NCI-H2171 (cell line): ENCODE measurements at places on chromosomes 13 and 19.

DNA sequence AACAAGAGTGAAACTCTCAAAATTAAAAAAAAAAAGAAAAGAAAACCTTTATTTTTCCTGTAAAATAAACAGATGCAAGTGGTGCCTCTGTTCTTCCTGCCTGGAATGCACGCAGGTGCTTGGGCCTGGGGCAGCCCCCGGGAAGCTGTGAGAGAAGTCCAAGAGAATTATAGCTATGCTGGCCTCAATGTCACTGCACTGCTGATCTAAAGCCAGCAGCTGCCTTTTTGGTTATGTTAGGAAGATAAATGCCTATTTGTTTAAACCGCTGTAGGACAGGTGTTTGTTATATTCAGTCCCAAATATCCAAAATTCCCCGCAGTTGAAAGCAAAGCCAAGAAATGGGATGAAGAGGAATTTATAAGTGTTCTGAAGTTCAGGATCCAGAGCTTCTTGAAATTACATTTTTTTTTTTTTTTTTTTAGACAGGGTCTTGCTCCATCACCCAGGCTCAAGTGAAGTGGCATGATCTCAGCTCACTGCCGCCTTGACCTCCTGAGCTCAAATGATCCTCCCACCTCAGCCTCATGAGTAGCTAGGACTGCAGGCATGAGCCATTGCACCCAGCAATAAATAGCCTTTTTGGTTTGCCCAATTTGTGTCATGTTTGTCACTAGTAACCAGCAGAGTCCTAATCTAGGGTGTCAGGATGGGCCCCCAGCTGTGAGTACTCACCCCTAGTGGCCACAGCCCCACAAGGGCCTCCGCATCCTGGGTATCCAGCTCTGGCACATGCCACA, 2.2 kb downstream of the RINL start:
- no peak for DNase-seq

DNA sequence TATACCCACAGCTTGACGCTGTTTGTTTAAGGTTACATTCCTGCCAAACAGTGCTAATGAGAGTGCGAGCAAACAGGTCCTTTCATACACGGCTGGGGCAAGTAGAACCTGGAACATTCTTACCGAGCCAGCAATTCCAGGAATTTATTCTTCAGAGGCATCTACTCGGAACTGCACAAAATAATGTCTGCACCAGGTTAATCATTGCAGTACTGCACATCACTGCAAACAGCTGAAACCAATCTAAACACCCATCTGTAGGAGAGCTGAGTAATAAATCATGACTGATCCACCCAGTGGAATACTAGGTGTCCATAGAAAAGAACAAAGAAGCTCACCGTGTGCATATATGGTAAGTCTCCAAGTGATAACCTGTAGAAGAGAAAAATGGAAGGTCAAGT, 1.2 kb upstream of the ZNF579 start:
- DNase-seq: no peak

GRCh38 chr19:5705552-5705951, 14.4 kb downstream of the LONP1 start:
- no peak for DNase-seq

DNA sequence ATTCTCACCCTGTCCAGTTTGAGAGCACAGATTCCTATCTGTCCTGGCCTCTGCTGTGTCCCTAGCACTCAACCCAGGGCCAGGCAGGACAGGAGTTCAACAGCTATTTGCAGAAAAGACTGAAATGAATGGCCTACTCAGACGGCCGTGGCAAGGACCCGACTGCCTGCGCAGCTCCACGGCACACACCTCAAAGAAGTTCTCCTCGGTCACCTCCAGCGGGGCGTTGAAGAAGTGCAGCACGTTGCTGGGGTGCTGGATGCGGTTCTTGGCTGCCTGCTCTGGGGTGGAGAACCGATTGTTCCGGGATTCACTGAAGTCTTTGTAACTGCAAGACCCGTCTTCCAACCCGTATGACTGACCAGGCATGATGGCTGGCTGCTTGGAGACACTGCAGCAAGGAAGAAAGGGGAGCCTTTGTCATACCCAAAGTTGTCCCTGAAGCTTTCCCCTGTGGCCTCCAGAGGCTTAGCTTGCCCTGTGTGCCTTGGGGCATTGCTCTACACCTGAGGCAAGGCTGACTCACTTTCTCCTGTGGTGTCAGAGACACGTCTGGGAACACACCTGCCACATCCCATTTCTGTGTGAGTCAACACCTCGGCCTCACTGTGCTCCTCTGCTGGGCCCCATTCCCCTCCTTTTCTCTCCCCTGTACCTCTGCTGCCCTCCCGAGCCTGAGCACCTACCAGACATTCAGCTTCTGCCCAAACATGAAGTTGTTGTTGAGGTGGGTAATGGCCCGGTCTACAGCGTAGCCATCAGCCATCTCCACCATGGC, 6.8 kb upstream of the ECH1 start:
- DNase-seq: no peak

GRCh38 chr19:5155586-5156210, 184.9 kb downstream of the PTPRS start:
- peak; percentile 51 for DNase-seq

DNA sequence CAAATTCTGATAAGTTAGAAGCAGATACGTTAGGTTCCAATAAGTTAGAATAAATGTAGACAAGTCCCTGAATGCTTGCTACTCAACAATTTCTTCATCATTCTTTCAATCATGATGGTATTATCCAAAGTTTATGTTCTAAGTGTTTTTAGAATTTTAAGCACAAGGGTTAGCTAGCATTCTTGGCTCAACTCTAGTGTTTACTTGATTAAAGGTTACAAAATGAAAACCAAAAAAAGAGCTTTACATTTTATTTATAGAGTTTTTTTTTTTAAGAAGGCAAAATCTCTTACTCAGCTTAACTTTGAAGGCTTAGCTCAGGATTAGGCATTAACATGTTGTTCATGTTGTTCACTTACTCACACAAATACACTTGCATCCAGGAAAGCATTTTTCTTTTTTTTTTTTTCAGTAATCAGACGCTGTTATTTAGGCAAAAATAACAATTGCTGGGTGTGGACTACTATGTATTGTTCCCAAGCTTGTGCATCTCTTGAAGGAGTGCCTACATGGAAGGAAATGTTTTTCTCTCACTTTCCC, 420.6 kb downstream of the DCT start:
- no peak for DNase-seq

DNA sequence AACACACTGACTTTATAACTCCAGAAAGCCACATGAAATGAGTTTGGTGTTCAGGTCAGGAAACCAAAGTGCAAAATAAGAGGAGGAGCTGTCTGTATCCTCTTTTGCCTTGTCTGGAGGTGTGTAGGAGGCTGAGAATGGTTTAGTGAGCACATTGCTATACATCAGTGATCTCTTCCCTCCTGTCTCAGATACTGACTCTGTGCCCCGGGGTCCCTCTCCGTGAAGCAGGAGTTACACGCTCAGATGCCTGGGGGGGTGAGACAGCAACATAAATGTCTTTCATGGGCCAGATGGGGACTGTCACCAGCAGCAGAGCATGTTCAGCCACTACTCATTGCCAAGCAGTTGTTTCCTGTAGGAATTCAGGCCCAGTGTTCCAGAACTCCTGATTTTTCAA, 285.4 kb downstream of the ATP8A2 start:
- no peak for DNase-seq

DNA sequence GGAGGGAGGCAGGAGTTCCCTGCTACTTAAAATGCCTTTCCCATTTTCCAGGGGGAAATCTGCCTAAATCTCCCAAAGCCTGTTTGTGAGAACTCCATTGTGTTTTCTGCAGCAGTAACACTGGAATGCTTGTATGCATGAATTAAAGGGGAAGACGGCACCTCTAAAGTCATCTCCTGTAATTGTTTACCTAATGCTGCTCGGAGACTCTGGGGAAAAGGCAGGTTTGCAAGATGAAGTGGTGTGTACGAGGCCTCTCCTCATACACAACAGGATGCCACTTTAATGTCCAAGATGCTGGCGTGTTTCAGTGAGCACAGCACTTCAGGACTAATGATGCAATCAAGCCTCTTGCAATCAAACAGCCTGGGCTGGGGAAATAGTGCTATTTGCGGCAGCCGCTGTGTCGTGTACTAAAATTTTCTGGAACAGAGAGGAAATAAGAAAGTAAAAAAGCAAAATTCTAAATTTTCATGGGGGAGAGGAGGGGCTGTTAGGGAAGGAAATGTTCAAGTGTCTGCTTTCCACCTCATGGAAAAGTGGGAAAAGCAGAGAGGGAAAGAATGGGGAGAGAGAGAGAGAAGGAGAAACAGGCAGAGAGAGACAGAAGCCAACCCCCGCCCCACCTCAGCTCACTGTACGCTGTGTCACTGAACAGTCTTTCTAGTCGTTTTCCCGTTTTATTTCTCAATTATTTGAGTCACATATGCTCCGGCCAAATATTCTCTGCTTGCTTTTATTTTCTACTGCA, 32.9 kb downstream of the TSHZ3 start:
- no peak for DNase-seq

DNA sequence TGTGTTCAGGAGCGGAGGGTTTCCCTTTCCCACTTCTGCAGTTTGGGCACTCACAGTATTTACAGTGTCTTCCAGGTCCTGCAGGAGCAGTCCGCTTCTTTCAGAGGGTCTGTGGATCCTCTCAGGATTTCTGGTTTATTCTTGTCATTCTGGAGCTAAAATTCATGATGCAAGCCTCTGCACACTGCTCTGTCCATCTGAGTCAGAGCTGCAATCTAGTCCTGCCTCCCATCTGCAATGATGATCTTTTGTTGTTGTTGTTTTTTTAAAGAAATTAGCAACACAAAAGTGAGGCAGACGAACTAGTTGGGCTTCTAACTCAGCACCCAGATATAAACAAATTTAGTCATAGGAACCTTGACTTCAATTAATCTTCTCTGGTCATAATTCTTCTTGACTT, 86.5 kb downstream of the DLEU7 start:
- no peak for DNase-seq

DNA sequence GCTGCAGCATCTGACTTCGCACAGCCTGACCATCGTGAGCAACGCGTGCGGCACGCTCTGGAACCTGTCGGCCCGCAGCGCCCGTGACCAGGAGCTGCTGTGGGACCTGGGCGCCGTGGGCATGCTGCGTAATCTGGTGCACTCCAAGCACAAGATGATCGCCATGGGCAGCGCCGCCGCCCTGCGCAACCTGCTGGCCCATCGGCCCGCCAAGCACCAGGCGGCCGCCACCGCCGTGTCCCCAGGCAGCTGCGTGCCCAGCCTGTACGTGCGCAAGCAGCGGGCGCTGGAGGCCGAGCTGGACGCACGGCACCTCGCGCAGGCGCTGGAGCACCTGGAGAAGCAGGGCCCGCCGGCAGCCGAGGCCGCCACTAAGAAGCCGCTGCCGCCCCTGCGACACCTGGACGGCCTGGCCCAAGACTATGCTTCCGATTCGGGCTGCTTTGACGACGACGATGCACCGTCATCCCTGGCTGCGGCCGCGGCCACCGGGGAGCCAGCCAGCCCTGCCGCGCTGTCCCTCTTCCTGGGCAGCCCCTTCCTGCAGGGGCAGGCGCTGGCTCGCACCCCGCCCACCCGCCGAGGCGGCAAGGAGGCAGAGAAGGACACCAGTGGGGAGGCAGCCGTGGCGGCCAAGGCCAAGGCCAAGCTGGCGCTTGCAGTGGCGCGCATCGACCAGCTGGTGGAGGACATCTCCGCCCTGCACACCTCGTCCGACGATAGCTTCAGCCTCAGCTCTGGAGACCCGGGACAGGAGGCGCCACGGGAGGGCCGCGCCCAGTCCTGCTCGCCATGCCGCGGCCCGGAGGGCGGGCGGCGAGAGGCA, 13.6 kb downstream of the C19orf25 start:
- DNase-seq: no peak

DNA sequence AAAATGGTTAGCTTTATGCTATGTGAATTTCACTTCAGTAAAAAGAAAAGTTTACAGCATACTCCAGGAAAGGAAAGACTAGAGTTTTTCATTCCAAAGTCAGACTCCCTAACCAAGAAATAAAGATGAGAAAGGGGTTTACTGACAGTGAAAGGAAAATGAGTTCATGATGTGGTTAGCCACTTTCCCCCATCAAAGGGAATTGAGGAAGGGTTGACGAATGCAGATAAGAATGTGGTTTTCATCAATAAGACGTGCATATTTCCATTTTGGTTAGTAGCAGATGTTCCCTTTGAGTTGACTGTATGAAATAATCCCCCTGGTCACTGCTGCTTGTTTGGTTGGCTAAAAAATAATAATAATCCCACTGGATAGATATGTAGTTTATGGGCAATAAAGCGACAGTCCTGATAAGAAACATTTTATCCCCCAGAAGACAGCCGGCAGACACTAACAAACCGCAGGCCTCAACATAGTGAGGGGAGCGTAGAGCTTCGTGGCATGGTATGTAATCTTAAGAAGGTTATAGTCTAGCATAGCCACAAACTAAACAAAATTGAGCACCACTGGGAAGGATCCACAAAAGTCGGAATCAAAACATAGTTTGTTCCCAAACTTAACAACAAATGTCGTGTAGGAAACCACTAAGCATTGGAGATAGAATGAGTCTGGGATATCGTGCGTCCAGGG, 114.8 kb downstream of the COL4A2 start:
- DNase-seq: no peak

DNA sequence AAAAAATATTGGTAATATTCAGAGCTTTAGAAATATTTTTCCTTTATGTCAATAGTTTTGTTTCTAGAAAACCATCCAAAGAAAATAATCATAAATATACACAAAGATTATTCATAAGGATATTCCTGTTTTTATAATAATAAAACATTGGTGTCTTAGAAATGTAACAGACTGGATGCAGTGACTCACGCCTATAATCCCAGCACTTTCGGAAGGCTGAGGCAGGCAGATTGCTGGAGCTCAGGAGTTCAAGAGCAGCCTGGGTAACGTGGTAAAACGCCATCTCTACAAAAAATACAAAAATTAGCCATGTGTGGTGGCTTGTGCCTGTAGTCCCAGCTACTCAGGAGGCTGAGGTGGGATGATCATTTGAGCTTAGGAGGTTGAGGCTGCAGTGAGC, 106.8 kb downstream of the DHRS12 start:
- no peak for DNase-seq

DNA sequence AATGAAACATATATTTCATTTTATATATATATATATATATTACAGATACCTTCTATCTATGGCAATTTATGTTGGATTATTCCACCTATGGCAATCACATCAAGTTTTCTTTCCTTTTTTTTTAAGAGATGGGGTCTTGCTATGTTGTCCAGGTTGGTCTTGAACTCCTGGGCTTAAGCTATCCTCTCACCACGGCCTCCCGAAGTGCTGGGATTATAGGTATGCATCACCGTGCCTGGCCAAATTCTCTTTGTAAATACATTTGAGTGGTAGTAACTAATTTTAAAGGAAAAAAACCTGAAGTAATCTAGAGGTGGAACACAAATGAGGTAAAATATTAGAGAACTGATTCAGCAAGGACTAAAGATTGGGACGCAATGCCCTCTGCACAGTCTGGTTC, 21.6 kb upstream of the BRD4 start:
- no peak for DNase-seq

DNA sequence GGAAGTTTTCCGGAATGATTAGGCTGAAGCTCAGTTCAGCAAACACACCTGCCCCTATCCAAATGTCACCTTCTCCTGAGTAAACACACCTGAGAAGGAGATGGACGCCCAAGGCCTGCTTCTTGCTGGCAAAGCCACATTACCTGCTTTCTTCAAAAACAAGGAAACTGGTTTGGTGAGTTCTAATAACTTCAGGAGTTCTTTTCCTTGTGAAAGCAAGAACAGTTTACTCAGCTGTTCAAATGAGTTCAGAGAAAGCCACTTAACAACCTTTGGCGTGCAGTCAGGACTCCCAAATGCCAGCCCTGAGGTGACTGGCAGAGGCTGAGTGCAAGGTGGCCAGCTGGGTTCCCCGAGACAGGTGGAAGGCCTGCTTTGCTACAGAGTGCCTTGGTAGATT, 160.5 kb downstream of the STK24 start:
- DNase-seq: no peak

GRCh38 chr19:24033963-24034342, 53.0 kb upstream of the ZNF254 start:
- DNase-seq: no peak
